ENCODE measurements at places on chromosomes 6 and 20. TPM values are rescaled to one million over a fixed set of nuclear protein-coding genes. Genes with fewer than 3 reads are reported as not detected.
A peak's percentile ranks its signal among the peaks of the same experiment; 100 is the strongest.

Gene DSP
- 4.5 TPM for polyA plus RNA-seq

Gene HSPA1A
- polyA plus RNA-seq: 90.4 TPM

Gene WFDC2
- polyA plus RNA-seq: 37.6 TPM

Gene EPPIN
- 251 TPM for polyA plus RNA-seq

Gene CD83
- 12.2 TPM for polyA plus RNA-seq

Gene GFRA4
- polyA plus RNA-seq: 0.51 TPM

Gene ZSCAN23
- 2.4 TPM for polyA plus RNA-seq

Gene CD164
- polyA plus RNA-seq: 209 TPM

Gene TBX18
- 3.9 TPM for polyA plus RNA-seq

DNA sequence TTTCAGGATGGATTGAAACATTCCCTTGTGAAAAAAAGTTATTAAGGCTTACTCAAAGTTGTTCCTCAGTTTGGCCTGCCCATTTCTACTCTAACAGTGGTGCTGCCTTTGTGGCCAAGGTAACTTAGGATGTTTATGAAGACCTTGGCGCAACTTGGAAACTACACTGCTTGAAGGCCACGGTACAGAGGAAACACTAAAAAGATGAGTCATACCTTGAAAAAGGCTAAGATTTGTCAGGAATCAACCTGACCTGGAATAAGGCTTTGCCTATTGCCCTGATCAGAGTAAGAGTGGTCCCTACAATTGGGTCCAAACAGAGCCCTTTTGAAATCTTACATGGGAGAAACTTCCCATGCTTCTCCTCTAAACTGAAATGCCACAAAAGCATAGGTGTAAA is 119.9 kb upstream of the MOCS1 start:
- DNase-seq: no peak

- DNase-seq: no peak
These were observed 488.0 kb upstream of the NOX3 start for GRCh38 chr6:155943635-155944034.

GRCh38 chr6:100101644-100102043 is 107.6 kb upstream of the MCHR2 start:
- no peak for DNase-seq

DNA sequence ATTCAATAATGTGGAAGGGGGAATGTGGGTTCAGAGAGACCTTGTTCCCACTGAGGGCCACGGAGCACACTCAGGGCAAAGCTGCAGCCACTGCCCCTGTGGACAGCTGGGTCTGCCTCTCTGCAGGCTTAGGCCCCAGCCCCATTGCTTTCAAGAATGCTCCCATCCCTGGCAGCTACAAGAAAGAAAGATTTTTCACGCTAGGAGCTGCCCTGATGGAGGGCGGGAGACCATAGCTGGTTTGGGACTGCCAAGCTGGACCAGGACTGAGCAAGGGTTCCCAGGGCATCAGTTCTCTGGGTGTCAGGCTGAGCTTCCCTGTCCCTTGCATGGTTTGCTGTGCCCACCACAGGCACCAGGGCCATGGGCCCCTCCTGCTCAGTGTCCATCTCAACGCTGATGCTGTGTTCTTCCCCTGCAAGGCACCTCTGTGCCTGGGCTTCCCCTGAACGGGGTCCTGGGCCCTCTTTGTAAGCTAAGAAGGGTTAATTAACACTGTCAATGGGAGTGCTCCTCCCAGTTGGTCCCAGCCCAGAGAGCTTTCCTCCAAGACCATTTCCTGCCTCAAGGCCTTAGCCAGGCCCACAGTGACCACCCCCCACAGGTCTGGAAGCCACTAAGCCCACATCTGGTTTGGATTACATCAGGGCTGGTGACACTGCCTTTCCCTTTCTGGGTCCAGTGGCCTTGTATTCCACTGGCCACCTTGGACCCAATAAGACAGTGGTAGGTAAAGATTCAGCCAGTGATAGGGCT is 8.4 kb downstream of the FOXS1 start:
- no peak for DNase-seq

- DNase-seq: no peak
These were observed 6.6 kb downstream of the ALDH5A1 start for GRCh38 chr6:24501374-24501773.

- no peak for DNase-seq
These were observed 116.8 kb downstream of the ARHGAP18 start for GRCh38 chr6:129593233-129593564.

- DNase-seq: no peak
These were observed 365.7 kb upstream of the EPHA7 start for GRCh38 chr6:93784794-93785693.

- DNase-seq: no peak
These were observed 16.8 kb downstream of the SRSF3 start for GRCh38 chr6:36610956-36611336.

GRCh38 chr6:124393536-124393935 is 568.7 kb upstream of the RNF217 start:
- DNase-seq: no peak

DNA sequence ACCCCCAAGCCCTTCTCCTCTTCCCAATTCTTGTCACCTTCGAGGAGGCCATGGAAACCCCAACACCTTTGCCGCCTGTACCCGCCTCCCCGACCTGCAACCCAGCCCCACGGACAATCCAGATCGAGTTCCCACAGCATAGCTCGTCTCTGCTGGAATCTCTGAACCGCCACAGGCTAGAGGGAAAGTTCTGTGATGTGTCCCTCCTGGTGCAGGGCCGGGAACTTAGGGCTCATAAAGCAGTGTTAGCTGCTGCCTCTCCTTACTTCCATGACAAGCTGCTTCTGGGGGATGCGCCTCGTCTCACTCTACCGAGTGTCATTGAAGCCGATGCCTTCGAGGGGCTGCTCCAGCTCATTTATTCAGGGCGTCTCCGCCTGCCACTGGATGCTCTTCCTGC is 675 bp downstream of the ZBTB9 start:
- peak; percentile 17 for DNase-seq

GRCh38 chr20:23136893-23137745 is 51.0 kb upstream of the CD93 start:
- no peak for DNase-seq

DNA sequence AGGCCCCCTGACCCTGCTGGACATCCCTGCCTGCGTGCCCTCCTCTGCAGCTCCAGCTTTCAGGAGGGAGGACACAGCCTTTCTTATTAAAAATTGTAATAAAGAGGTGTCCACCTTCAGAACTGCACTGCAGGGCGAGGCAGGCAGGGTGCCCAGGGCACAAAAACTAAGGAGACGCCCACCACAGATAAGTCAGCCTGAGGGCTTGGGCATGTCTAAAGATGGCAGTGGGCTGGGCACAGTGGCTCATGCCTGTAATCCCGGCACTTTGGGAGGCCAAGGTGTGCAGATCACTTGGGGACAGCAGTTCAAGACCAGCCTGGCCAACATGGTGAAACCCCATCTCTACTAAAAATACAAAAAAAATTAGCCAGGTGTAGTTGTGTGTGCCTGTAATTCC is 7.0 kb upstream of the C20orf144 start:
- no peak for DNase-seq

GRCh38 chr20:47317127-47317895 is 39.2 kb downstream of the ZMYND8 start:
- peak; percentile 54 for DNase-seq

- DNase-seq: no peak
These were observed 20.0 kb downstream of the SUN5 start for GRCh38 chr20:32984196-32984595.

DNA sequence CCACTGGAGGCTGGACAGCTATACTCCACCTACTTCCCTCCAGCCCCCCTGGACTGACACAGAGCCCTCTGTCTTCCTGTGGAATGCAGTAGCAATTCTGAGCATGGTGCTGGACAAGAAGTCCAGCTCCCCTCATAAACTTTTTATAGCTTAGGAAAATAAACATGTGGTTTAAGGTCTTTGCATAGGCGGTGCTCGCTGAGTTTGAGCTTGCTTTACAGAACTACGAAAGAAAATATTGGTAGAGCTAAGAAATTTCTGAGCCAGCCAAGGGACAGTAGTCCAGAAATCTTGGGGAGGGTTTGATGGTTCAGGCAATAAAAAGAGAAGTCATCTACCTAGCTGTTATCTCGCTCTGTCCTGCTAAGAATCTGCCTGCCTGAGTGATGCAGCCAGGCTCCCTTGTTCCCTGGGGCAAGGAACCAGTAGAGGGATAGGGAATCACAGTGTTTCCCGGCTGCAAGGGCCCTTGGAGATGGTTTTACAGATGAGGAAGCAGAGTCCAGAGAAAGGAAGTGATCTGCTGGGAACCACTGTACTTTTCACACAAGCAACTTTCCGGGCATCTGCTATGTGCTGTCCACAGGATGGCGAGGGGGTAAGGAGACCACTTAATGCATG is 343.4 kb downstream of the CDC5L start:
- DNase-seq: no peak

DNA sequence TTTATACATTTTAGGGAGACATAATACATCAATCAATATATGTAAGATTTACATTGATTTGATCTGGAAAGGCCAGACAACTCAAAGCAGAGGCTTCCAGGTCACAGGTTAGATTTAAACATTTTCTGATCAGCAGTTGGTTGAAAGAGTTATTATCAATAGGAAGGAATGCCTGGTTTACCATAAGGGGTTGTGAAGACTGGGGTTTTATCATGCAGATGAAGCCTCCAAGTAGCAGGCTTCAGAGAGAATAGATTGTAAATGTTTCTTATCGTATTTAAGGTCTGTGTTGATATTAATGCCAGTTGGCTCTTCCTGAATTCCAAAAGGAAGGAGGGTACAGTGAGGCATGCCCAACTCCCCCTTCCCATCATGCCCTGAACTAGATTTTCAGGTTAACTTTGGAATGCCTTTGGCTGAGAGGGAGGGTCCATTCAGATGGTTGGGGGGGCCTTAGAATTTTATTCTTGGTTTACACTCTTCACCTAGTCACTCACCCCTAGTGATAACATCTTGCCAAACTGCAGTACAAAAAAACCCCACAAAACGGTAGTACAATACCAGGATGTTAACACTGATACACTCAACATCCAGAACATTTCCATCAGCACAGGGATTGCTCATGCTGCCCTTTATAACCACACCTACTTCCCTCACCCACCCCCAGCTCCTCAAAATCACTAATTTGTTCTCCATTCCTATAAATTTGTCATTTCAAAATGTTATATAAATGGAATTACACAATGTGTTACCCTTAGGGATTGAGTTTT is 259.6 kb upstream of the PLN start:
- no peak for DNase-seq

GRCh38 chr6:42017021-42017643 is 33.2 kb upstream of the TAF8 start:
- DNase-seq: no peak

DNA sequence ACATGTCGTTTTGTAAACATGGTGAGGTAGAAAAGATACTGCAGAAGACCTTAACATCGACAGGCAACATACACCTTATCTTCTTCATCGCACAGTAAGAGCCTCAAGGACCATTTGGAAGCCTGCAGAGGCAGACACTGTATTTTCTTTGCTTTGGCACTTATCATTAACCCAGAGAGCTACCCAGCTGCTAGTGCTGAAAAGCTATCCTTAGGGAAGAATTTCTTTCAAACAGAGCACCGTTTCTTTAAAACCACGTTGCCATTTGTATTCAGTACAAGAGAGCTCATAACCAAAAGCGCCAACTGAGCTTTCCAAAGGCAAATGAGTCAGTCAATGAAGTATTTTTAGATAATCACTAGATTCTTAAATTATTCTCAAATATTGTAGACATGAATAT is 306.6 kb downstream of the EPM2A start:
- DNase-seq: no peak

- no peak for DNase-seq
These were observed 178.0 kb downstream of the ATXN1 start for GRCh38 chr6:16583144-16583762.

GRCh38 chr20:53260168-53260567 is 288.0 kb downstream of the TSHZ2 start:
- no peak for DNase-seq

DNA sequence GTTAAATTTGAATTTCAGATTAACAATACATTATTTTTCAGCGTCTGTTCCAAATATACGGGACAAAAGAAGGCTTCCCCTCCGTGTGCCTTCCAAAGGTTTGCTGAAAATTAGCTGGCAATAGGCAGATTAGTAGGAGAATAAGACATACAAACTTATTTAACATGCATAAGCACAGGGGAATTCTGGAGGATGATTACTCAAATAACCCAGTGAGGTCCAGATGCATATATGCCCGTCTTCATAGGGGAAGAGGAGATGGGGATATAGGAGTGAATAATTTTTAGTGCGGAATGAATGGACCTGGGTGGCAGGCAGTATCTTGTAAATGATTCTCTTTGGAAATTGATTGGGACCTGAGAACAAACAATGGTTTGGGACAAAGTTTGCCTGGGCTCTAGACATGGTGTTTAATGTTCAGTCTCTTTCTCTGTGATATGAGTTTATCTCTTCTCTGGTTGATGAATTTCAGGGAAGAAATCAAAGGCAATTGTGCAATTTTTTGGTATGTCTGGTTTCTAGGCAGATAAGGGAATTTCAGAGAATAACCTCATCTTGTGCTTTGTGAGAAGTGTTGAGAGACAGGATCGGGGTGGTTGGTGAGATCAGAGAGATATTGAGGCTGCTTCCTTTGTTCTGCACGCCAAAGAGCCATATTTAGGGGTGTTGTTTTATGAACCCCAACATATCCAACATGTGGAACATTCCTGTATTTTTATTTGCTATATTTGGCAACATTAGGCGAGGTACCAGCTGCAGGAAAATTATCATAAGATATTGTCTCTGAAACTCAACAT is 63.7 kb downstream of the MKKS start:
- DNase-seq: no peak

DNA sequence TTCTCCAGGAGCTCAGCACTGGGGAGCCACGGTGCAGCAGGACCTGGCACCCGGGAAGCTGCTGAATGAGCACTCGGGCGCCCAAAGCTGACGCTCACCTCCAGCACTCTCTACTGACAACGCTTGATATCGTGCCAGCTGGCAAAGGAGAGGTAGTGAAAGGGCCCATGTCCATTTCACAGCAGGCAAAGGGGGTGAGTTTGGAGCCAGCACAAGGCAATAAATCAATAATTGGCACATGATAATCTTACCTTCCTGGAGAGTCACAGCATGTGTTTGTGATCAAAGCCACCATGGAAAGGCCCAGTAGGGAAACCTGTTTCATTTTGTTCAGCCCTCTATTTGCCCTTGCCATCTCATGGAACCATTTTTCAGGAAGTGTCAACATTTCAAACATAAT is 23.3 kb upstream of the SMIM26 start:
- no peak for DNase-seq

- DNase-seq: no peak
These were observed 129.8 kb downstream of the SLC23A2 start for GRCh38 chr20:4871486-4871885.

GRCh38 chr20:24275946-24276705 is 193.3 kb upstream of the SYNDIG1 start:
- DNase-seq: no peak

- no peak for DNase-seq
These were observed 214.6 kb upstream of the SNX9 start for GRCh38 chr6:157608221-157609075.

DNA sequence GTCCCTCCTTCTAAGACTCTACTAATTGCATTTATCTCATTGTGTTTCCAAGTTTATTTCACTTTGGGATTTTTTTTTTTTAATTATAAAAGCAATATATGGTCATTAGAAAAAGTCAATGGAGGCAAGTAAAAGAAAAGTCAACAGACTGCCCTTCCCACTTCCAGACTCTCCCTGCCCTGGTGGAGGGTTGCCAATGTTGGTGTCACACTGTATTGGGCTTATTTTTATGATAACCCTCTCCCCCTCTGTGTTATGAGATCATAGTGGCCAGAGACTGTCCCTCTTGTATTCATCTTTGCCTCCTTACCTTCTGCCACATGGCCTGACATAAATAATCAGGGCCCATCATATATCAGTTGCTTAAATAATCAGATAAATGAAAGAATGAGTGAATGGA is 63.4 kb downstream of the LRRC1 start:
- DNase-seq: no peak

GRCh38 chr6:17491416-17492142 is 98.2 kb downstream of the CAP2 start:
- DNase-seq: no peak
